Stimulated activated CD8-positive, alpha-beta memory T cell treated with anti-CD3 and anti-CD28 coated beads, Interleukin-4, amount 100 ng/mL, for 1 hour (primary cell): ENCODE measurements at places on chromosomes 12 and 14.

DNA sequence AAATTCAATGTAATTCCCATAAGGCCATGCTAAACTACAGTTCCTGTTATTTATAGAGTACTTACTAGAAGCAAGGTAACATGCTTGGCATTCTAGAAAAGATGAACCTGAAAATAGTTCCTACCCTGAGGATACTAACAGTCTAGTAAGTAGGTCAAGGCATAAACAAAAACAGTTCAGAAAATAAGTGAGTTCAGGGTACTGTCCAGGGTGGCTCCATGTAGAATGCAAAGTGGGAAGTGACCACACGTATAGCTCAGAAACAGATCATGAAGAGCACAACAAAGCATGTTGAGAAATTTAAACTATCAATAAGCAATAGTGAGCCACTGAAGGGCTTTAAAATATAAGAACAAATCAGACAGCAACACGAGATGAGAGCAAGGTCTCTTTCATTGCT is 2.3 kb downstream of the TMED10 start:
- no peak for DNase-seq

GRCh38 chr12:56387152-56387736 is 24.6 kb upstream of the APOF start:
- no peak for DNase-seq

DNA sequence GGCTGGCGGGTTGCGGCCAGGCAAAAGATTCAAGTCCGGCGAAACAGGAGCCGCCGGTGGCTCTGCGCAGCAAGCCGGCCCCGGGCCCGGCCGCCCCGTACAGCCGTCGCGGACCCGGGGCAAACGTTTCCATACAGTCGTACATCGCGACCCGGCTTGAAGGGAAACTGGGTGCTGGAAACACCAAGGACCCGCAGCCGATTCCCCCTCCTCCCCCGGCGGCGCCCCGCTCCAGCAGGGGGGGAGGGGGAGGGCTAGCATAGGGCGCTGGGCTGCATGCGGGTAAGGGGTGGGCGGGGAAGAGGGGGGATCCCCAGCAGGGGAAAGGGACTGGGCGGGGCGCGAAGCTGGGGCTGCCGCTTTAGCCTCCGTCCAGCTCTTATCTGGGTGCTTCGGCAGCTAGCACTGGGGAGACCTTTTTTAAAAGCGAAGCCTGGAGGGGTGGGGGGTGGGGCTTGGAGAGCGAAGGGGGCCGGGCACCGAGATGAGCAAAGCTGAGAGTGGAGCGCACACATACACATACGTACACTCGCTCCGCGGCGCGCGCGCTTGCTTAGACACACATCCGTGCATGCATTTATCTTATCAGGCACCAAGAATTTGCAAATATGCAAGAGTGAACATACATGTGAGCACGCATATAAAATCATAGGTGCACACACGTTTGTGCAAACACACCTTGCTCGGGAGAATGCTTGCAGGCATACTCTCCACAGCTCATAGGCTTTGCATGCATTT is 11.9 kb downstream of the RARG start:
- peak; percentile 59 for DNase-seq

DNA sequence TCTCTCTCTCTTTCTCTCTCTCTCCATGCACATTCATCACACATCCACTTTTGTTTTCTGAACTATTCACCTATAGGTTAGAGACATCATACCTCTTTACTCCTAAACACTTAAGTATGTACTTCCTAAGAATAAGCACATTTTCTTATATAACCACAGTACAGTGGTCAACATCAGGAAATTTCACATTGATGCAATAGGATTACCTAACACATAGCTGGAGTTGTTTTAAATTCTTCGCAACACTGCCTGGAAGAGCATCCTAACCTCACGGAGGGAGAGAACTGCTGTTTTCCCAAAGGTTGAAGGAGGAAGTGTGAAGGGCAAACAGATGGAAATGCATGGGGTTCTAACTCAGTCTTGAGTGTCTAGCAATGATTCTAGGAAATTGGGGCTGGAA is 159.2 kb downstream of the SYT1 start:
- DNase-seq: no peak

DNA sequence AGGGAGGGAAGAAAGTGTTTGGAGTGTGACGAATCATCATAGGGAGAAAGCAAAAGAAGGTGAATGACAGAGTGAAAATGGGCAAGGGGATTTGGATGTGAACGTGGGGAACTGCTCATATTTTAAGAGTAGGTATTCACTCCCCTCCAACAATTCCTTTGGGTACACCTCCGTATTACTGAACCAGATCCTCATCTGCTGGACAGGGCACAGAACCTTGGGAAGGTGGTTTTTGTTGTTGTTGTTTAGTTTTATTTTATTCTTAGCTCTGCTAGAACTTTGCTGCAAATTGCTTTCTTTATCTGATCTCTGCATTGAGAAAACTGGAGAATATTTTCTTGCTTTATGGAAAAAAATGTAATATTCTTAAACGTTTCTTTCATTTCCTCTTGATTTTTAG is 7.1 kb downstream of the SCN8A start:
- DNase-seq: no peak

GRCh38 chr12:13950502-13950901 is 30.9 kb downstream of the GRIN2B start:
- no peak for DNase-seq

DNA sequence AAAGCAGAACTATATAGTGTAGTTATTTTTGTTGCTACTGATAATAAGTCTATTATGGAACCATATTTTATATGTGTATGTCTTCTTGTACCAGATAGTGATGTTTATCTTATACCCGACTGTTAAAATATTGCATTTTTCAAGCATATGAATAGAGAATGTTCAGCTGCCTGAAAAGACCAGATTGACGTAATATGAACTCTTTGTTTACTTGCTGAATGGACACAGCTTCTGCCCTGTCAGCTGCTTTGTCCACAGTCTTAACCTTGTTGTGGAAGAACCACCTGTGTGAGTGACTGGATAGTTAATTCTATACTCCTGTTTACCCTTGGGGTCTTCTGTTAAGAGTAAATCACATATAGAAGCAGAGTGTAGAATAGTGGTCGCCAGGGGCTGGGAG is 109.3 kb downstream of the LGR5 start:
- DNase-seq: no peak

GRCh38 chr12:10673659-10674384 is at the start of gene STYK1:
Gene STYK1, minus strand, starts transcription at chr12:10674052. Its CDS starts 39,434 bp downstream, at chr12:10634618.
- peak; percentile 63 for DNase-seq

DNA sequence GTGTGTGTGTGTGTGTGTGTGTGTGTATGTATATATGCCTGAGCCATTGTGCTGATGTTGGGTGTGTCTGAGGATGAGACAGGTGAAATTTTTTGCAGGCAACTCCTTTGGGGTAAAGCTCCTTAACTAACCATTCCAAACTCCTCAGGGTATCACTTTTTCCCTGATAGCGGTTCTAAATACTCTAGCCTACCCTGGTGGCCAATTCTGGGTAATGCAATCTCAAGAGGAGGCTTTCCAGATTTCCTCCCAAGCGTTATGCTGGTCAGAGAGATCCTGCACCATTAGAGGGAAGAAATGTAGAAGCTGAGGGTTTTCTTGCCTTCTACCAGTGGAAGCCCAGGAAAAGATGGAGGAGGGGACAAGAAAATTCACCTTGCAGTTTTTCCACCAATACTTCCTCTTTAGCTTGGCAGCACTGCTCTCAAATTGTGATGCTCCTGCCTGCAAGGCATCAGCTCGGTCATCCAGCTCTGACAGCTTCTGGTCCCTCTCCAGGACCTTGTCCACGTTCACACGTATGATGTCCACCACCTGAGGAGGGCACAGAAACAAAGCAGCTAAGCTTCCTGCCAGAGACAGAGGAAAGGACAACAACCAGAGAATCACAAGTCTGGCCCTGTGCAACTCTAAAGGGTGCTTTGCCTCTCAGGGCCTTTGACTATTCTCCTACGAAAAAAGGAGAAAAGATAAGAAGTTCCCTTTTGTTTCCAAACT is 4.9 kb downstream of the VAMP1 start:
- no peak for DNase-seq

GRCh38 chr12:131639270-131639940 is 71.5 kb upstream of the SFSWAP start:
- DNase-seq: no peak

GRCh38 chr12:100058482-100059029 is 73.8 kb upstream of the ANKS1B start:
- no peak for DNase-seq

- DNase-seq: no peak
Observed at GRCh38 chr14:26849514-26849913, 251.7 kb upstream of the NOVA1 start.

DNA sequence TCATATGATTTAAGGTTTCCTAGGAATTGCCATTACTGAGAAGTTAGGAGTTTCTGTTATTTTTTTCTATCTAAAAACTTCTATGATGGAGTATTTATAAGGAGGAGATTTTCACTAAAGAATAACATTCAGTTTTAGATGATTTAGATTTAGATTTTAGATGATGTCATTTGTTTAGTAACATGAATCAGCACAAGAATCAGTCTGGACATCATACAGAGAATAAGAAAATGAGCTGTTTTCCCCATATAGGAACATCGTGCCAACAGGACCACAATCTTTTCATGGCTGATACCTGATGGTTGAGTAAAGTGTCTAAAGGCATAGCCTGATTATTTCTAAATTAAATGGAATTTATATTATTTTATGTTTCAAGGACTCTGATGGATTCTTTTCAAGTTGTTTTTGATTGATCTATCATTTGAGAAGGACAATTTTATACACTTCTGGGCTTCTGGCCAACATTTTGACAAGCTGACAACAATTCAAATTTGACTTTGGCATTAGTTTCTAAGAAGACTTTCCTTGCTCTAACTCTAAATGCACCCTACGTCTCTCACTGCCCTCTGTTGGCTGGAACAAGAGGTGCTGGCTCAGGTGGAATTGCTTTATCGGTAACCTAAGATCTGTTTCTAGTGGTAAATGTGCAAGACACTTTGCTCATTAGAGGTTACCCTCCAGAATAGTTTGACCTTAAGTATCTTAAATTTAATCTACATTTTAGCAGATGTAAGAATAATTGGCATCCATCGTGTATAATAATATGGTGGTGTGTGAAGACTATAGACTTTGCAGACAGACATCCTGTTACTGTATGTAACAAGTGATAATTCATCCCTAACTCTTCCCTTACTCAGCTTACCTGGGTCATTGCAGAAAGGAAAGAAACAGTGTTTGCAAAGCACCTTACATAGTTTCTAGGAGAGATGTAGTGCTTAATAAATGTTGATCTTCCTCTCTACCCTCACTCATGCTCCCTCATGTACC is 42.8 kb upstream of the CPSF6 start:
- DNase-seq: no peak
